ENCODE measurements at places on chromosomes 1 and 21.

DNA sequence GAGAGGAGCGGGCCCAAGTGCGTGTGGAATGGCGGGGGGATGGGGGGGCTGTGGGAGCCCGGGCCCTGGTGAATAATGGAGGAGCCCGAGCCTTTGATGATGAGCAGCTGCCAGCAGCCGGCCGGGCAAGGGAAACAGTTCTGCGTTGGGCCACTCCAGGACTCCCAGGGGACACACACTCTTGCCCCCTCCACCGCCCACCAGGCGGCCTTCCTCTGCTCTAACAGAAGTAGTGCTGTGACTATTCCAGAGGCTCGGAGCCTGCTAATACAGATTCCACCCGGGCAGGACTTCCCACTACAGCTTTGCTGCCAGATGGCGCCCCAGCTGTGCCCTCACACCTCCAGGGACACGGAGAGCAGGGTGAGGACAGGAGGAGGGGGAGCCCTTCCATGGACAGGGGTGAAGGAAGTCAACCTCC lies 48.2 kb upstream of the LRP8 start:
- DNase-seq = no peak

DNA sequence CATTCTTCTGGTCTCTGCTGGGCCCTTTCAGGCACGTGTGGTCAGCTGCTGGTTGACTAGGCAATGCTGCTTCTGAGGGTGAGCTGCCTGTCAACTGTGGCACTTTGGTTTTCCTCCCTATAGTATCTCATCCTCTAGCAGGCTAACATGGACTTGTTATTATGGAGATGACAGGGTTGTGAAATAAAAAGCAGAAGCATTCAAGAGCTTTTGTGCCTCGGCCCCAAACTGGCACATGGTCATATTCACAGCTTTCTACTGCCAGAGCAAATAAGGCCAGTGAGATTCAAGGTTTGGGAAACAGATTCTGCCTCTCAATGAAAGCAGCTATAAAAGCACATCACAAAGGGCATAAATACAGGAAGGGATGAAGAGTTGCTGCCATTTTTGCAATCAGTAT lies 1.6 kb upstream of the ZNF124 start:
- no peak for DNase-seq

- DNase-seq = no peak
These were observed 25.5 kb upstream of the DDAH1 start for GRCh38 chr1:85490270-85490985.

- no peak for DNase-seq
These were observed 59.9 kb downstream of the CYYR1 start for GRCh38 chr21:26513212-26513611.

DNA sequence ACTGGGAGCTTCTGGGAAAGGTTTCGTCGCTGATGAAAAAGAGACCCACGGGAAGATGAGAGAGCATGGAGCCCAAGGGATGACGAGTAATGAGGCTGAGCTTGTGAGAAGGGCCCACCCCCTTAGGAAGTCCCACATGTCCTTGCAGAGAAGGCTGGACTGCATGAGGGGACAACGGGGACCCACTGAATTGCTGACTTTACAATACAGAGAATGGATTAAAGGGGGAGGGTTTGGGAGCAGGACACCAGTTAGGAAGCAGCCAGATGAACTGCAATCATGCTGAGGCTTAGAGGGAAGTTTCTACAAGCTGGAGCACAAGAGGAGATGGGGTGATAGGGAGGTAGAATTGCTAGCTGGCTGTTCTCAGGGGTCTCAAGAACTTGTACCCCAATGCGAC lies 5.5 kb upstream of the TMEM51 start:
- no peak for DNase-seq

DNA sequence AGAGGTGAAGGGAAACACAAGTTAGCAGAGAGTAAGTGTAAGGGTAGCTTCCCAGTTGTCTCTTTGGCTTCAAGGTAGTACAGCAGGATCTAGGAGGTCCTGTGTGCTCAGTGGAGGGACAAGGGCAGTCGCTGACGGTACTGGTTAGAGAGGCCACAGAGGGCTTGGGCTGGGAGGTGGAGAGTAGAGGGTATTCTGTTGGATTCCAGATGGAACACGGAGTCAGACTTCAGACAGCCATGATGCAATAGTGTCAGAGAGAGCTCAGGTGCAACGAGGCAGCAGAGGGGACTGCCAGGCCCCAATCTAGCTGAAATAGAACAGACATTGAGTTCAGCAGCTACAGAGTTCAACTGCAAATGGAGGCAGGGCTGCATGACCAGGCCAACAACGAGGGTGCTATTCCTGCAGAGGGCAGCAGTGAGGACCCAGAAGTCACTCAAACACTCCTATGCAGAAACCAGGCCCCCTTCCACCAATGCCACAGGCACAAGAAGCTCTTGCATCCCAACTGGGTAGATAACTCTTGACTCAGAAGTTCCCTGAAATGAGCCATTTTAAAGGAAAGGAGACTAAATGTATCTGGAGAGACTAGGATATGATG lies 325.0 kb upstream of the ESRRG start:
- DNase-seq = no peak

All from effector CD8-positive, alpha-beta T cell (primary cell).